ENCODE measurements at places on chromosomes 6 and 20.
A peak's percentile ranks its signal among the peaks of the same experiment; 100 is the strongest.

DNA sequence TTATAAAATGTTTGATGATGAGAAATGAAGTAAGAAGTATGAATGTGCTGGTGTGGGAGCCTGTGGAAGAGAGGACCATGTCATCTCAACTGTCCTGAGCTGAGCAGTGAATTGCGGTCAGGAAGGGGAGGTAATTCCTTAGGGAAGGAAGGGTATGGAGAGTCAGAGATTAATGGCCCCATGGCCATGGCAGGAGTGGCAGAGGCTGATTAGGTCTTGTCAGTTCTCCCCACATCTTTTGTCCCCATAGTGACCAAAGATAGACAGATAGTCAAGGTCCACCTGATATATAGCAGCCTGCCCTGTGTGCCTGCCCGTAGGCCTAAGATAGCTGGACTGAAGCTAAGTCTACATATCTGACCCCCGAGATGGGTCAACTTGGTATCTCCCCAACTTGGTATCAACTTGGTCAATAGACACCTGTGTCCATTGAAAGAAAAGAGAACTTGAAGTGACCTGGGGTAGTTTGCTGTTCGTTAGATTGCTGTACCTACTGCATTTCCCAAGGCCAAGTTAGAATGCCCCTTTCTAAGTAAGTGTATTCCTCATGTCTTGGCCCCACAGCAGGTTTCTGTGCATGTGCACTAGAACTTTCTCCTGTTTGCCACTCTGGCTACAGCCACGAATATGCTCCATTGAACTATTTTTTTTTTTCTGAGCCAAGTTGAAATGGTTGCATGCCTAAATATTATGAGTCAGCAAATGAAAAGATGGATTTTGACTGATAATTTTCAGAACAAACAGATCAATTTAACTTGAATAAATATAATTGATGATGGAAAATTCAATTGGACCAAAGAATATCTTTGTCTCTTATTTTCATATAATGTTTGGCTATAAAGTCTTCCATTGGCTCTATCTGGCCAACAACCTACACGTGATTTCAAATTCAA, 143.4 kb downstream of the ISM1 start:
- DNase-seq, result no peak

- no peak for DNase-seq
Observed at GRCh38 chr20:58636983-58637421, 14.1 kb upstream of the STX16 start.

- DNase-seq, result no peak
Observed at GRCh38 chr6:69555088-69555638, 241.6 kb downstream of the LMBRD1 start.

DNA sequence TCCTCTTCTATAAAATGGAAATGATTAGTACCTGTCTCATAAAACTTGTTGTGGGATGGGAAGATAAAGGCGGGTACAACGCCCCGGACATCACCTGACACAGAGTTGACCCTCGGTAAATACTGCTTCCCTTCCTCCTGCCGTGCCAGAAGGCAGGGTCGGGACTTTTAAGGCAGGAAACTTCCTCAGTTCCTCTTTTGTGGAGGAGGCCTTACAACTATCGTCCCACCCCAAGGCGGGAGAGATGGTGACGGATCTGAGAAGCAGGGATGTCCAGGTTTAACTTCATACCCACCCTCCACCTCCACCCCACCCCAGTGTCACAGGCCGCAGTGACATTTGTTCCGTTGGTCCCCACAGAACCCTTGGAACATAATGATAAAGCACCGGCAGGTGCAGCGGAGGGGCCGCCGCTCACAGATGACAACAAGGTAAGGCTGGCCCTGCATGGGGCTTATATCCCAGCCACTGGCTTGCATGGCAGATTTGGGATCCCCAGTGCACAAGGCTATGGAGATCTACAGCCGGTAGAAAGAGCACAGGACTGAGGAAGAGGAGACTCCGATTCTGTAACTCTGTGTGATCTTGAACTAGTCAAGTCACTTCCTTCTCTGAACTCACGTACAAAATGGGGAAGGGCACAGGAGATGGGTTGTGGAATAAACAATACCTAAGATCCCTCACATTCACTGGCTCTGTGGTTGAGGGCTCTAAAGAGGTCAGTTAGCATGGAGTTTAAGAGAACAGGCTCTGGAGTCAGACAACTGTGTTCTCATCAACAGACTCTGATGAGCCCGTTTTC, 764 bp downstream of the DNTTIP1 start:
- DNase-seq, result no peak

DNA sequence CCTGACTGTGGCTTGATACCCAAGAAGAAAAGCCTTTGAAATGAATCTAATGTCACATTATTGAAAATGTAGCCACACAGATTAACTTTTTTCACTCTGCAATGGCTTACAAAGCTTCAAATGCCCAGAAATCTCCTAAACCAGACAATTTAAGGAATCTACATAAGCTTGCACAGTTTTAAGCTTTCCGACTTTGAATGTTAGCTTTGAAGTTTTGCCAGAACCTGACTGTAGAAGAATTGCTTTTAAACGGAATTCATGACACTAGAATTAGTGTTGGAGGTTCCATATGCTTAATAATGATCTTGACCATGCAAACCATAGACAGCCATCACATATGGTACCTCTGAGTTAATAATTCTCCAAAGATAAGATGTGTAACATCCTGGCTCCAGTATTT, 798.5 kb upstream of the EPHA7 start:
- no peak for DNase-seq

DNA sequence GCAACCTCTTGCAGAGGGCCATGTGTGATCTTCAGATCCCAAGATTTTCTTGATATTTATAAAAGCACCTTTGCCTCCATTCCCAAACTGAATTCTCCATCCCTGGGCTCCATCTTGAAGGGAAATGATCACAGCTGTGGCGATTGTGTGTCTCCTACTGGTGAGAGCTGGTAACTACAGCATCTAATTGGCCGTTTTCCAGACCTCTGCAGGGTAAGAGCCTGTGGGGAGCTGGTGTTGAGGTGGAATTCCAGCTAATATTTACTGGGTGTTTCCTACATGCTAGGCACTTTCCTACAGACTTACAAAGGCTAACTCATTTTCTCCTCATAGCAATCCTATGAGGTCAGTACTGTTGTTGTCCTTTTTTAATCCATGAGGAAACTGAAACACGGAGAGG, 59.2 kb upstream of the FNDC1 start:
- no peak for DNase-seq

DNA sequence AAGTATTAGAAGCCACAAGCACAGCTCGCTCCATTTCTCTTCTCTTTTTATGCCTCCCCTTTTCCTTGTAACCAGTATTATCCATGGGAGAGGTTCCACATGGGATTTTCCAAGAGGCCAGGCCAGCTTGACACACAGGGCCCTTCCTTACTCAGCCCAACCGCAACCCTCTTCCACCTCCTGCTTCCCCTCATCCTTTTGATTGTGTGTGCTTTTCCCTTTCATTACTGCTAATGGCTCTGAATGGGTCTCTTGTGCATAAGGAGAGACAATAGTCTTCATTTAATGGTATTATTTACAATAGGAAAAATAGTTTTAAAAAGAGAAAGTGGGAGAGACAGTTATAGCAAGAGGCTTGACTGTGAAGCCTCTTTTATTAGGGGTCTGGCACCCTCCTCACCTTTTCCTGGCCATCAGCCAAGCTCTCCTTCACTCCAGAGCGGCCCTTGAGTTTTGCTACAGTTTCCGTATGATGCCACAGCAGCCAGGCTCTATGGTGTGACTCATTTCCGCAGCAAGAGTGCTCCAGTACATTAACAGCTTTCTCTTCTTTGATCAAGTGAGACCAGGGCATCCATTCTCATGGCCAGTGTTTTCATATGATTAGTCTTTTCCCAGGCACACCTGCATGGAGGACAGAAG, 579.5 kb downstream of the TFAP2B start:
- peak; percentile 29 for DNase-seq

DNA sequence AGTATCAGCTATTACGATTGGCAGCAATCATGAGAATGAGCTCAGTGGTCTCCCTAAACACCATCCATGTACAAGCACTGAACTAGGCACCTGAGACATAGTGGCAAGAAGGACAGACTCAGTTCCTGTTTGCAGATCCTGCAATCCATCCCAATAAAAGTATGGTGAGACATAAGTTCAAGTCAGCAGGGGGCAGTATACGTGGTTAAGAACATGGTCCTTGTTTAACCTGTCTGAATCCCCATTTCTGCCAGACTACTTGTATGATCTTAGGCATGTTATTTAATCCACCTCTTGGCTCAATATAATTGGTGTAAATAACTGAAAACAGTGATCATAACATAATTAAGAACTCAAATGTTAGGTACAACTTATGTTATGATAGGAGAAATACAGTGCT, 33.2 kb upstream of the PNISR start:
- DNase-seq, result no peak

- peak; percentile 45 for DNase-seq
Observed at GRCh38 chr6:163346497-163346961, 68.0 kb upstream of the QKI start.

DNA sequence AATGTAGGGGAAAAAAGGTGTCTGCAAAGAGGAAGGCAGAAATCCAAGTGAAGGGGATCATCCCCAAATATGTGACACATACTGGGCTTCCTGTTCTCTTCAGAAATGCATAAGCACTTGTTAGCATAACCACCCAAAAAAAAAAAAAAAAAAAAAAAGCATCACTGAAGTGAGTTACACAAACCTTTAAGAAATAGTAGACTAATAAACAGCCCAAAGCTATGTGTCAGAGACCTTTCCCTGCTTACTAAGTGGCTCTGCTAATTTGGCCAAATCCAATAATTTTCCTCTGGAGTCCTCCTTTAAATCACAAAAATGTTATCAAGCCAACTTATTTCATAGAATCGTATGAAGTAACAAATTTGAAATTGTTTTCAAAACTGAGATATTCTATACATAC, 7.5 kb upstream of the DST start:
- no peak for DNase-seq

DNA sequence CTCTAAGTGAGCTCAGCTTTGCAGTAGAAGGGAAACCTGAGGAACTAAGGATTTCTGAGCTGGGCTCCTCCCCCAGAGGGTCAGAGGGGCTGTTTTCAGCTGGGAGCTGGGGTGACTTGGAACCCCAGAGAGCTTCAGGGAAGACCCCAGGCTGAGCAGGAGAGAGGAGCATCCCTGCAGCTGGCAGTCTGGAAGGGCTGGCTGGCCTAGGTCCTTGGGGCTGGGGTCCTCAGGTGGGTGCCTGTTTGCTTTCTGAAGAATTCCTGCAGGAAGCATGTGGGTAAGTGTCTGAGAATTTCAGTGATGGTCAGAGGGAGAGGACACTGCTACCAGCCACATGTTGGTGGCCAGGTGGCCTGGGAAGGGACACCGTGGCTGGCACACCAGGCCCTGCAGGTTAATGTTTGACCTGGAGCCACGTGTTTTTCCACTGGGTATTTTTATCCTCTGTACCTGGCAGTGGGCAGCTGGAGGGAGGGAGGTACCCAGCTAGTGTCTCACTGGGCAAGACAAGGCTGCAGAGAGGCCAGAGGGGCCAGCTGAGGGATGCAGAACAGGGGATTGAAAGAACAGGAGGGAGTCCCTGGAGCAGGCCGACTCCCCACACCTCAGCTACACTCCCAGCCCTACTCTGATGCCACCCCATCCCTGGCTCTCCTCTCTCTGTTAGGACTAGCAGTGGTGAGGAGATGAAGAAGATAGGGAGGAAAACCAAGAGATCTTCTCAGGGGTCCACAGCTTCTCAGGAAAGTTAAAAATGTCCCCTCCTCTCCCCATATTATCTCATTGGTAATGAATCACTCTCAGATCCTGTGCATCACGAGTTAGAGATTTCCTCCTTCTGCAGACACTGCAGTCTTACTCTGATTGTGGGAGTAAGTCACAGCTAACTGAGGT, 143.6 kb downstream of the VEGFA start:
- no peak for DNase-seq

GRCh38 chr6:158825038-158825950, 6.1 kb upstream of the EZR start:
- no peak for DNase-seq

- DNase-seq, result no peak
Observed at GRCh38 chr6:166907373-166907841, 48.9 kb downstream of the RNASET2 start.

GRCh38 chr6:132411296-132411695, 10.0 kb upstream of the MOXD1 start:
- DNase-seq, result no peak

- DNase-seq, result no peak
Observed at GRCh38 chr6:158799051-158799792, 19.9 kb downstream of the EZR start.

DNA sequence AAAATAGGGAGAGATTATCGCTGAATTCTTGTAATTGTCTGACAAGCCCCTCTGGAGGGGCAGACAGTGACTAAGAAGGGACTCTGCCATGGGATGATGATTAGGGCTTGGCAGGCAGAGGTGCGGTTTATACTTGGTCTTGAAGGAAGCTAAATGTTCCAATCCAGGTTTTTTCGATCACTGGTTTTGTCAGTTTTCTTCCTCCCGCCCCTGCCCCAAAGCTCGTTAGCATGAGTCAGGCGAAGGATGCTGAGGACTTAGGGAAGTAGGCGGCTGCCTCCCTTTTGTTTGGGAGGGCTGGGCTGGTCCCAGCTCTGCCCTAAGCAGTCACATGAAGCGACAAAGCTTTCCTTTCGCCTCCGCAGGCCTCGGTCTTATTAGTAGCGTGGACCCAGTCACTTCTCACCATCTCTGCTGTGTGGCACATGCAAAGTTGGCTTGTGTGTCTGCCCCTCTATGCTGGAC, 314.2 kb downstream of the CDC5L start:
- no peak for DNase-seq

DNA sequence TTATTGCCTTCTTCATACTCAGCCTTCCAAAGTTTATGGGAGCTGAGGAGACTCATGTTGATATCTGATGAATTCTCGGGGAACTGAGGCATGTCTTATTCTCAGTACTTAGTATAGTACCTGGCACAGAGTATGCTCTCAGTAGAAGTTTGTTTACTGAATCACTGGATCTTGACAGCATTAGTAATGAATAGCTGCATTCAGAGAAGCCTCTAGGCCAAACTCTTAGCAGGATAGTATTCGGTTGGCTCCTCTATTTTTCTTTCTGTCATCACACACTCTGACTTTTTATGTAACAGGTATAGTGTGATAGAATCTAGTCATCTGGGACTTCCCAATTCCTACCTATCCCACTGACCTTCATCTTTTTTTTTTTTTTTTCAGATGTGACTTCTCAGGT, 566.4 kb upstream of the MAN1A1 start:
- DNase-seq, result no peak

DNA sequence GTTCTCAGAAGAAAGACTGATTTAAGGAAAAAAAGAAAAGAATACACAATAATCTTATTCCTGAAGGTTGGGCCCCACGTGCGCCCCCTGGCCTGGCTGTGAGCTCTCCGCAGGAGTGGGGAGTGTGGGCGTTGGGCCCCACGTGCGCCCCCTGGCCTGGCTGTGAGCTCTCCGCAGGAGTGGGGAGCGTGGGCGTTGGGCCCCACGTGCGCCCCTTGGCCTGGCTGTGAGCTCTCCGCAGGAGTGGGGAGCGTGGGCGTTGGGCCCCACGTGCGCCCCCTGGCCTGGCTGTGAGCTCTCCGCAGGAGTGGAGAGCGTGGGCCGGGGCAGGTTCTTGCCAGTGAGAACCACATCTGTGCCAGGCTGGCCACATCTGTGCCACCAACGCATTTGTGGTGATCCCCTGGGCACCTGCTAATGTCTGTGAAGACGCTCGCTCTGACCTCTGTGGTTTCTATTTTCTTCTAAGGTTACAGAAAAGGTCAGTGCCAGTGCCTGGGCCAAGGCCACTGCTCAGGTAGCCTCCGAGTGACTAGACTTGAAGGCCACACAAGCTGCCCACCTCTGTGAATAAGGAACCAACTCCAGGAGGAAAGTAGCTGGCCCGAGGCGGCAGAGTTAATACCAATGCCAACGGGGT, 41.0 kb downstream of the WDR27 start:
- no peak for DNase-seq
